Right renal cortex interstitium (tissue), 3 donors: ENCODE measurements at places on chromosomes 3 and 15. TPM values are rescaled to one million over a fixed set of nuclear protein-coding genes. Genes with fewer than 3 reads are reported as not detected.

DNA sequence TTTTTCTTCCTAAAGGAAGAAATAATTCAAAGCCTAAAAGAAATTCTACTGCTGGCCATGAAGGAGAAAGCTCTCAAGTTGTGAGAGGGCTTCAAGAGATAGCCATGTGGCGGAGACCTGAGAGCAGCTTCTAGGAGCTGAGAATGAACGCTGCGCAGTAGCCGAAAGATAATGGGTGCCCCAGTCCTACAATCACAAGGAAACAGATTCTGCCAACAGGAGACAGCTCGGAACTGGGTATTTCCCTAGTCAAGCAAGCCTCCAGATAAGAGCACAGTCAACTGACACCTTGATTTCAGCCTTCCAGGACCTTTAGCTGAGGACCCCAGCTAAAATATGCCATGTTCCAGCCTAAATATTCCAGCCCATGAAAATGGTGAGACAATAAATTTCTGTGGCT is 824.1 kb downstream of the FHIT start:
- DNase-seq = no peak

GRCh38 chr15:80982205-80982604 is 7.4 kb downstream of the MESD start:
- DNase-seq = no peak

GRCh38 chr15:51350723-51351122 is 9.3 kb downstream of the GLDN start:
- DNase-seq = no peak

- no peak for DNase-seq
Measured at GRCh38 chr15:33460166-33460805, 149.5 kb downstream of the RYR3 start.

The TMEM108 gene
- polyA plus RNA-seq = 1.5 TPM

The RPL14 gene
- 1,900 TPM for polyA plus RNA-seq

The PAK6 gene
- polyA plus RNA-seq = 5.5 TPM
